ENCODE measurements at places on chromosomes 2 and 18.
A peak's percentile ranks its signal among the peaks of the same experiment; 100 is the strongest.

- DNase-seq: peak; percentile 25
Measured at GRCh38 chr2:56184500-56185011, 766 bp downstream of the CCDC85A start.

- no peak for DNase-seq
Measured at GRCh38 chr18:55844382-55844781, 256.4 kb upstream of the TCF4 start.

GRCh38 chr2:169761970-169762292 is 28.3 kb downstream of the KLHL23 start:
- no peak for DNase-seq

DNA sequence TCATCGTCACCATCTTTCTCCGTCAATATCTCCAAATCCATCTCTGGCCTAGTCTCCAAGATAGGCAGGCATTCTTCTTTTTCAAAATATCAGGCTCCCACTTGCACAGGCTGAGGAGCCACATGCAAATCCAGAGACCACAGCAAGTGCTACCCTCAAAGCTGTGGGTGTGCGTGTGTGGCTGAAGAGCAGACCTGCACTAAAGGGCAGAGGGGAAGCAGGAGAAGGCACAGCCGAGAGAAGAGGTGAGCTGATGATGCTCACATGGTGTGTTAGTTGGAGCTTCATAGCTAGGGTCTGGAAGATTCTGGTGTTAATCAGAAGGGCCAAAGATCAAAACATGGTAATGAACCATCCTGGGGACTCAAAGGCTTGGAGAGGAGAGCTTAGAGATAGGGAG is 3.8 kb downstream of the SPEG start:
- DNase-seq: no peak

DNA sequence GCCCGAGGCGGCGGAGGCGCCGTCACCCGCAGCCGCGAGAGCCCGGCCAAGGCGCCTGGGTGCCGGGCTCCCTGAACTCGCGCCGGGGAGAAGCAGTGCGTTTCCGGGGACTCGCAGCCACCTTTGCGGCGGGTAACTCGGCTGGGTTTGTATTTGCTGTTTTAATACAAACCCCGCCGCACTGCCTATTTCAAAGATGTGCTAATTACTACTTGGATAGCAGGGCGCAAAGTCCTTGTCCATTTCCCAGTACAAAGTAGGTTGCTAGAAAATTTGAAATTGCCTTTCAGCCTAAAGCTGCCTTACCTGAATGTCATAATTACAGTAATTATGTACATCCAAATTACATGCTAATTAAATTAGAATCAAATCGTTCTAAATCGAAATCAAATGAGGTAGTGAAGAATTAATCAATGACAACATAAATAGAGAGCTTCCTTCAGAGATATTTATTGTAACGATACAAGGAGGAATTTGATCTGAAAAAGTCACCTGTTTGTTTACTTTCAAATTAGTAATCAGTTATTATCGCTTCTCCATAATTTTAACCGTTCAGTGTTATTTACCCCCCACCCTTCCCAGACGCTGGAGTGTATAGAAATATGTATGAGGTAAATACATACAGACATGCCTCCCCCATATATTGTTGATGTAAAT is 8.1 kb downstream of the SP9 start:
- no peak for DNase-seq

DNA sequence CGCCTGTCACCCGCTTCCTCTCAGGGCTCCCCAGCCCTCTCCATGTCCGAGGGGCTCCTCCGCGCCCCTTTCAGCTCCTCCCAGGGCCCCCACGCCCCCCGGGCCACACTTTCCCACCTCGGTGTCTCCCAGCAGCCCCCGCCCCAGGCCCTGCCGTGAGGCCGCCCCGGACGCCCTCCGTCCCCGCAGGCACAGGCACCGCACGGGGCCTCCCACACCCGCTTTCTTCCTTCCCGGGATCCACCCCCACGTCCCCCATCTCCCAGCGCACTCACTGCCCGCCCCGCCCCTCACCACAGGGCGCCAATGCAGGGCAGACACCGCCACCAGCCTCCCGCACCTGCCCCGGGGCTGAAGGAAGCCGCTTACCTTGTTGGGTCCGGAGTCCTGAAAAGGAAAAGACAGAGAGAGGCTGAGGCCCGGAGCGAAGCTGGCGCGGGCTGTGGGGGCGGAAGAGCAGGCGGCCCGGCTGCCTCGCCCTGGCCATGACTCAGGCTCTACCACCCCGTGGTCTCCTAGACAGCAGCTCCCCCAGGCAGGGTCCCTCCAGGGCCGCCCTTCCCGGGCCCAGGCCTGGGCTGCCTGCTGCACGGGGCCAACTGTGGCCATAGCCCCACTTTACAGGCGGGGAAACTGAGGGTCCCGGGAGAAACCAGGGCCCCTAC is 37.7 kb downstream of the KIF1A start:
- DNase-seq: no peak

DNA sequence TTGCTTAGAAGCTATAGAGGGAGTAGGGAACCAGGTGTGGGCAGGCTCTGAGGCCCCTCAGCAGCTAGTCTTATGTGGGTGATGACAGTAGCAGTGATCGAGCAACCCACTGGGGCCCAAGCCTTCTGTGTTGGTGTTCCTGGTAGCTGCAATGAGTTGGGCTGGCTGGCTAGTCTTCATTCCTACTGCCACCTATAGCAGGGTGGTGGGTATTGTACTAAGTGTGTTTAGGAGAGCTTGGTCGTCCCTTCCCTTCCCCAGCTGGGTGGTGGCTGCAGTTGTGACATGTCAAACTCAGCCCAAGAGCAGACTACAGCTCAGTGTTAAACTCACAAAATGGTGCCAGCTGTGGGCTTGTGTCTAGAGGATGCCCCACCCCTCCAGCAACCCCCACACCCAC is 486.1 kb upstream of the UBE2E3 start:
- no peak for DNase-seq

- DNase-seq: no peak
Measured at GRCh38 chr18:5951515-5952091, 56.3 kb upstream of the TMEM200C start.

DNA sequence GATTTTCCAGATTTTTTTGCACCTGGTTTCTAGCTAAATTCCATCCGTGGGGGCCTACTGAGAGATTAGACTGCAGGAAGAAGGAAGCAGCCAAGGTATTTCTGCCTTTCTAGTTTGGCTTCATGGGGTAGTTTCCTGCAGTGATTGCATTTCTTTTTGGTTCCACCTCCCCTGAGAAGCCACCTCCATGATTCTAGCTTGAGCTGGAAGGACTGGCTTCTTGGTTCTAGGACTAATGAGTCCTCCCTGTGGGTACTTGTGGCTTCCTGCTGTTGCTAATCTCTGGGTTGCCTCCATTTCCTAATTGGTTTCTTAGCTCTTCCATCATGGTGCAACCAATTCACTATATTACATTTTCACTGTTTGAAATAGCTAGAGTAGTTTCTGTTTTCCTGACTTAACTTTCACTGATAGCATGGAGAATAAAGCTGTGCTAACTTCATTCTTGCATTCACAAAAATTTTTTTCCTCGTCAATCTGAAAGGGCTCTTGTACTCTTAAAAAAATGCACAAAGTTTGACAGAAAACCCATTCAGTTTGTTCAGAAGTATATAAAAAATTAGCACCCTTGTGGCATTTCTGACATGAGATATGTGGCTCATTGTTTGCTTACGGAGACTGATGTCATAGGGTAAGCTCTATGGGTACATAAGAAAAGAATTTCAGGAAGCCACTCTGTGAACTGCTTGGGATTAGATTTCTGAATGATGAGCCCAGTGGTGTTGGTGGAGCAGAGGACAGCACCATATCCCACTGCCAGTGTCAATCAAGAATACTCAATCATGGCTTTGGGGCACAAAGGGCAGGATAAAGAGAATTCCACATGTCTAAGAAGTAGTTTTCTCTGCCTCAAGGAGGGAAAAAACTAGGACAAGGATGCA is 242.8 kb upstream of the RBMS1 start:
- DNase-seq: no peak

GRCh38 chr18:36299015-36299414 is 1.5 kb downstream of the FHOD3 start:
- DNase-seq: no peak

GRCh38 chr2:179677077-179677688 is 184.2 kb downstream of the ZNF385B start:
- DNase-seq: no peak

DNA sequence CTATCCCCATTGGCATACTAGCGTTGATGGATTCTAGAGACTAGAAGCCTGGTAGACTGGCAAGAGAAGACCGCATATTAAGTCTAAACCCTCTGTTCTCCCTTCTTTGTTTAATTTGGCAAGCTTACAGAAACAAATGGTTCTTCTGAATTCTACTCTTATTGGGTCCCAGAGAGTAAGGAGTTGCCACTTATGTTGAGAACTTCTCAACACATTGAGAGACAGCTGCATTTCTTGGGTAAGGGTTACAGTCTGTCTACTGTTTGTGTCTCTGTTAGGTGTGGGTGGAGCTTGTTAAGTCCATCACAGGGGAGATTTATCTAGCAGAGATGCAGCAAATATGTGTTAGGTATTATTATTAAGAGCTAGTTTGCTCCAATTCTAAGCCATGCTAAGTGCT is 435.8 kb upstream of the MEIS1 start:
- no peak for DNase-seq

GRCh38 chr2:72793798-72794440 is 31.9 kb downstream of the EXOC6B start:
- no peak for DNase-seq

DNA sequence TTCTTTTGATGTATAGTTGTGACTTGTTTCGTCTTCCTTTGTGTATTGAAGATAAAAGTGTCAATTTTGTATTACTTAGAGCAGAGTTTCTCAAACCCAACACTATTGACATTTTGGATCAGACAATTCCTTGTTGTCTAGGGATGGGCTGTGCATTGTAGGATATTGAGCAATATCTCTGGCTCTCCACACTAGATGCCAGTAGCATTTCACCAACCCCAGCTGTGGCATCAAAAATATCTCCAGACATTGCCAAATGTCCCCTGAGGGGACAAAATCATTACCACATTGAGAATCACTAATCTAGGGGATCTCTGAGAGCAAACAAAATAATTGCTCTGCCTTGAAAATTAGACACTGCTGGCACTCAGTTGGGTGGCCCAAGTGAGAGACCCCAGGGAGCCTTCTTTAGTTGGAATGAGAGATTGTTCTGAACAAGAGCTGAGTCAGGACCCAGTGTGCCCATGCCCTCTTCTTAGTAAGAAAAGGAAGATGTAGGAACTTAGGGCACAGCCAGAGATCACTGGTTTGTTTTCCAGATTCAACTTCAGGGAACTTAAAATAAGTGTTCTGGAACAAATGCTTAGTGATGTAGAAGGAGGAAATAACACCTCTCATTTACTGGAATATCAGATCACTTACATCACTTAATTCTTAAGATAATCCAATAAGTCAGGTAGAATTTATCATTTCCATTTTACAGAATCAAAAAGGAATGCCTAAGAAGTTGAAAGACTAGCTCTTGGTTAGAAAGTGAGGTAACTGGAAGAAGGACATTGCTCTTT is 466.6 kb upstream of the TNP1 start:
- DNase-seq: no peak

DNA sequence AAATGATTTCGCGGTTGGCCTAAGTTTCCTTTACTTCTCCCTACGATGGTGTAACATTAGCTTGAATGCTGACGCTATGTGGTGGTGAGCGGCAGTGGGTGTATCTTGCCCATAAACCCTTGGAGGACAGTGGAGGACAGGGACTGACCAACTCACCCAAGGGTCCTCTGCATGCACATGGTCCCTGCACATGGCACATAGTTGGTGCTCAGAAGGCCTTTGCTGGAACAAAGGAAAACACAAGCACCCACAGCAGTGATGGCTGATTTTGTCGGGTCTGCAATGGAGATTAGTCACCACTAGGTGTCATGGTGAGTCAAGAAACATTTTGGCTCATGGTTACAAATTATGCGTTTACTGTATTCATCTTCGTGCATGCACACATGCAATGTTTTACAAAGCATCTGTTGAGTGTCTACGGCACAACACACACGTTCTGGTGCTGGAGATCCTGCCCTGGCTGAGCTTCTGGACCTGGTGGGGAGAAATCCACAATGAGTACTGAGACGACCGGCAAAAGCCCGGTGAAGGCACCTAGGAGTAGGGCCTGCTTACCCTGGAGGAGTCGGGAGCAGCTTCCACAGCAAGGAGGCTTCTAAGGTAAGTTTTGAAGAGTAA is 44.0 kb downstream of the PDCL3 start:
- DNase-seq: peak; percentile 29

GRCh38 chr18:45073556-45073955 is 392.9 kb downstream of the SETBP1 start:
- DNase-seq: no peak

- no peak for DNase-seq
Measured at GRCh38 chr2:99190548-99190947, 9.6 kb downstream of the MRPL30 start.

- no peak for DNase-seq
Measured at GRCh38 chr2:183163821-183164649, 39.8 kb downstream of the NUP35 start.

- DNase-seq: peak; percentile 83
Measured at GRCh38 chr2:26764078-26764887, at the start of gene SLC35F6. SLC35F6 (plus strand) TSS chr2:26764284; CDS start chr2:26764350, 66 bp downstream.

DNA sequence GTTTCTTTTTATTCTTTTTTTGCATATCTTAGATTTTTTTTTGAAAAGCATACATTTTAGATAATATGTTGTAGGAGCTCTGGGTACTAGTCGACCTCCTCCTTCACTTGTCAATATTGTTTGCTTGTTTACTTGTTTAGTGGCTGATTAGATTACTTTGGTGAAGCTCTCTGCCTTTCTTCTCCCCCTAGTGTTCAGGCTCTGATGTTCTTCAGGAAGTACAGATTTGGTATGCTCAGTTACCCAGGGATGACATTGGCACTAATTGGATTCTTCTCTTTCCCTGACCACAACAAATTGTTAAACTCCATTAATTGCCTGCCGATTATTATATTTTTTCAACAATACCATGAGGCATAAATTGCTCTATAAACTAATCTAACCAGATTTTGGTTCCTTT is 491.2 kb downstream of the SUCLG1 start:
- DNase-seq: no peak

DNA sequence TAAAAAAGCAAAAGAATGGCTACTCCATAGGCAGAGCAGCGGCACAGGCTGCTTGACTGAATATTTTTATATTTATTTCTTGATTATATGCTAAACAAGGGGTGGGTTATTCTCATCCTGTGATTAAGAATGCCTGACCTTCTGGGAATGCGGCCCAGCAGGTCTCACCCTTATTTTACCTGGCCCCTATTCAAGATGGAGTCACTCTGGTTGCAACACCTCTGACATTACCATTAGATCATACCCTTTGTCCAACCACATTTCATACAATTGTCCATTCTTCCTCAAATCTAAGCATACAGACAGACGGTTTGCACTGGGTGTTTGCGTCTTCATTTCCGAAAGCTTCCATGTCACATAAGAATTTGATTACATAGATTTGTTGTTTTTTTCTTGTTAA is 168.2 kb downstream of the GALNT1 start:
- DNase-seq: no peak

GRCh38 chr2:177123048-177123447 is 89.5 kb upstream of the HNRNPA3 start:
- DNase-seq: no peak

- DNase-seq: no peak
Measured at GRCh38 chr2:9416962-9417316, 6.4 kb downstream of the ITGB1BP1 start.

Measured in NCI-H446 (cell line).